ELF-1 (cell line): ENCODE measurements at places on chromosomes 3 and 15.

GRCh38 chr3:66620296-66620695 lies 119.5 kb upstream of the LRIG1 start:
- no peak for DNase-seq

- DNase-seq: peak; percentile 60
These were observed 95.4 kb downstream of the HCN4 start for GRCh38 chr15:73273181-73274002.

DNA sequence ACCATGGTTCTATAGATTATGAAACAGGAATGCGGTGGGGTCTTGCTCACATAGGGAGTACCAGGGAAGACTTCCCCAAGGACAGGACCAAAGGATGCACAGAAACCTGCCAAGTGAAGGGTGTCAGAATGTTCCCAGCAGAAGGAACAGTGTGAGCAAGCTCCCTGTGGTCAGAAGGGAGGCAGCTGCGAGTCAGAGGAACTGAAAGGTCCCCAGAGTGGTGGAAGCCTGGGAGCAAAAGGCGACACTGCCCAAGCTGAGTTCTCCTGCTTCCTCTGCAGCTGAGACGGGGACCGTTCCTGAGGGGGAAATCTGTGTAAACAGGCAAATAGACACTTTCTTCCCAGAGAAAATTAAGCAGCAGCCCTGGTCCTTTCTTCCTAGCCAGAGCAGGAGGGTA lies 14.2 kb upstream of the SLC6A6 start:
- no peak for DNase-seq

GRCh38 chr3:140686128-140686527 lies 8.3 kb downstream of the TRIM42 start:
- DNase-seq: no peak

DNA sequence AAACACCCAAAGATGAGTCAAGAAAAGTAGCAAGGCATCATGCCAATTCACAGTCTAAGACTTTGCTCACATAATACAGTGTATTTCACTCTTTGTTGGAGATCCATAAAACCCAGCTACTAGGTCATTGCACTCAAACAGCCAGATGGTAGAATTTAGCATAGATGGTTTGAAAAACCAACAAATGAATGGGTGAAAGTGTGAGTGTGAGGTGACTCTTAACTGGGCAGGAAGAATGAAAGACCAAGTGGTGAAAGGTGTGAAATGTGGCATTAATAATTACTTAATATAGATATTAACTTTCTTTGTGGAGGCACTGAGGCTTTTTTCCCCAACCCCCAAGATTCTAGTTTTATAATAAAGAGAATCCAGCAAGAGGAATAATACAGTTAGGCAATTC lies 159.5 kb downstream of the SQOR start:
- DNase-seq: no peak

DNA sequence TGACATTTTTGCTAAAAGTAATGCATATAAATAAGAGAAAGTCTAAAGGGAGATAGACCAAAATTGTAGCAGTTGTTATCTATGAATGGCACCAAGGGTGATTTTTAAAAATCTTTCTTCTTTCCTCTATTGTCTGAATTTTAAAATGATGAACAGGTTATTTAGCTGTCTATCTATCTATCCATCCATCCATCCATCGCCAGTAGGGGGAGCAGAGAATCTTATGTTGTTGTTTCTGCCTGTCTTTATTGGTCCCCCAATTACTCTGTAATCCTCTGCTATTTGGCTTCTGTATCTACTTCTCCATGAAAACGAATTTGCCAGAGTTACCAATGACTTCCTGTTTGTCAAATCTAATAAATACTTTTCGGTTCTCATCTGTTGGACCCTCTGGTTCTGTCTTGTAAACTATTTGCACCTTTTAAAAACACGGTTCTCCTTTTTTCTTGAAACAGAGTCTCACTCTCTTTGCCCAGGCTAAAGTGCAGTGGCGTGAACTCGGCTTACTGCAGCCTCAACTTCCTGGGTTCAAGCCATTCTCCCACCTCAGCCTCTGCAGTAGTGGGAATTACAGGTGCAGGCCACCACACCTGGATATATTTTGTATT lies 86.0 kb downstream of the ECT2 start:
- no peak for DNase-seq

DNA sequence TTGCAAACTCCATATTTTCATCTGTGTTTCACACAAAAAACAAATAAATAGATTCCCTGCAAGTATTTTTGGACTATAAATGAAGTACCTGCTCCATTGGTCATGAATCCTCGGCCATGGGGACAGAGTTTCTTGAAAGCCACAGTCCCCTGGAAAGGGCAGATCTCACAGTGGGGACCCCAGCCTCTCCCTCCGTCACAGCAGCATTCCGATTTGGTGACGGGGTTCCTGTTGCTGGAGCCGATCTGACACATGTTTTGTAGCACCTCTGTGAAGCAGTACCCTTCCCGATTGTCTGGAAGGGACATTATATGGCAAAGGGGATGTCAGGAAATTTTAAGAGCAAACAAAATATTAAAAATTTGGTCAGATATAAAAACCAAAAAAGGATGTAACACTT lies 96.2 kb downstream of the DUT start:
- DNase-seq: no peak

GRCh38 chr3:6825524-6825923 lies 35.4 kb upstream of the GRM7 start:
- DNase-seq: no peak

GRCh38 chr3:18679238-18679637 lies 254.1 kb upstream of the SATB1 start:
- no peak for DNase-seq
